HT-29 (cell line): ENCODE measurements at places on chromosomes 1 and 21. TPM values are rescaled to one million over a fixed set of nuclear protein-coding genes. Genes with fewer than 3 reads are reported as not detected.

IFI44L gene
- total RNA-seq = 1.4 and 1.6 TPM in 2 replicates

DNA sequence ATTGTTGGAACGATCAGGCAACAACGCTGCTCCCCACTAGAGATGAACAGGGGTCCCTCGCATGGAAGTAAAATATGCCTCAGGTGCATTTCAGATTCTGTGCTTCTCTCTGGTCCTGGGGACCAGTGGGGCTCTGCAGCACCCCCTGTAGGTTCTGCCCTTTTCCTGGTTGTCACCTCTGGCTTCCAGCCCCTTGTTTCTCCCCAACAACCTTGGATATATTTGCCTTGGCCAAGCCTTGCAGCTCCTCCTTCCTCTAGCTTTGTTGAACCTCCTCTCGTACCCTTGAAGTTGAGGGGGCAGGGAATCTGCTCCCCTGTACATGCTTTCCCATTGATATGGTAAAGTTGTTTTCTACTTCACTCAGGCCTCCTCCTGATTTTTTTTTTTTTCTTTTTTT lies 5.4 kb upstream of the RGSL1 start:
- DNase-seq = no peak

IGSF3 gene
- 27.2 and 31.0 TPM in 2 replicates for total RNA-seq

- DNase-seq = peak; percentile 13
These were observed 10.3 kb downstream of the SH3GLB1 start for GRCh38 chr1:86714561-86715244.

ESRRG gene
- total RNA-seq = 0.05 TPM in 1 of 2 replicates, not detected in the other

DNA sequence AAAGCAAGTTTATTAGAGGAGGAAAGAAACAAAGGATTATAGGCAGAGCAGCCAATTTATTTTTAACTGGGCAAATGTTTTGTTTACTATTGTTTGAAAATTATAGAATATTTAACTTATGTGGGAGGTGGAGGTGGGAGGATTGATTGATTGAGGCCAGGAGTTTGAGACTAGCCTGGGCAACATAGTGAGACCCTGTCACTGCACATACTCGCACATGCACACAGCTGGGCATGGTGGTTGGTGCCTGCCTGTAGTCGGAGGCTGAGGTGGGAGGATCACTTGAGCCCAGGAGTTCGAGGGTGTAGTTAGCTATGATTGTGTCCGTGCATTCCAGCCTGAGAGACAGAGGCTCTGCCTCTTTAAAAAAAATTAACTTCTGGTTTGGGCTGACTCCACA lies 6.7 kb downstream of the MAN1A2 start:
- DNase-seq = no peak

ADCY10 gene
- total RNA-seq = not detected in 2 replicates

DNA sequence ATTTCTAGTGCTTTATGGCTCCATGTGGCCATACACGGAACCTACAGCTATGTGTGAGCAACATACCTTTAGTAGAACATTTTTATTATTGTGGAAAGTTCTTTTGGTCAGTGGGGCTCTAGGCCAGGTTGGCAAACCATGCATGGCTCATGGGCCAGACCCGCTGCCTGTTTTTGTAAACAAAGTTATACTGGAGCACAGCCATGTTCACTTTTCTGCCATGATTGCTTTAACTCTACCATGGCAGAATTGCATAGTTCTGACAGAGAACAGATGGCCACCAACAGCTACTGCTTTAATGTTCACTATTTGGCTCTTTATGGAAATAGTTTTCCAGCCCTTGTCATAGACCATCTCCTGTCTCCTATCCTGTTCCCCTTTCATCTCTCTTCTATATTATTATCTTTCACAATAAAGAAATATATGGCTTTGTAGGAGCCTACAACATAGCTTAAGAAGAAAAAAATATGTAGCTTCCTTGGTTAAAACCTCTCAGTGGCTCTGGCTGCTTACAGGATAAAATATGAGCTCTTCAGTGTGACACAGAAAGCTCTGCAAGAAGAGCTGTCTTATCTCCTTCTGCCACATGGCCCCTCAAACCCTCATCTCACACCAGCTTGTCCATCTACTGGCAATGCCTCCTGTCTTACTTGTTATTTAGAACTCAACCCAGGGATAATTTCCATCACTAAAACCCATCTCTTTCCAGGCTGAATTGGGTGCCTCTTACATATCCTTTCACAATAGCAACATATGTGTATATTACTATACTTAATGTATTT lies 54.6 kb upstream of the RWDD3 start:
- no peak for DNase-seq

GRCh38 chr1:179881642-179882252 lies 338 bp upstream of the TOR1AIP1 start:
- peak; percentile 82 for DNase-seq

GRCh38 chr1:3329640-3330281 lies 124.7 kb upstream of the ARHGEF16 start:
- no peak for DNase-seq

GJB3 gene
- 63.6 and 70.4 TPM in 2 replicates for total RNA-seq

DNA sequence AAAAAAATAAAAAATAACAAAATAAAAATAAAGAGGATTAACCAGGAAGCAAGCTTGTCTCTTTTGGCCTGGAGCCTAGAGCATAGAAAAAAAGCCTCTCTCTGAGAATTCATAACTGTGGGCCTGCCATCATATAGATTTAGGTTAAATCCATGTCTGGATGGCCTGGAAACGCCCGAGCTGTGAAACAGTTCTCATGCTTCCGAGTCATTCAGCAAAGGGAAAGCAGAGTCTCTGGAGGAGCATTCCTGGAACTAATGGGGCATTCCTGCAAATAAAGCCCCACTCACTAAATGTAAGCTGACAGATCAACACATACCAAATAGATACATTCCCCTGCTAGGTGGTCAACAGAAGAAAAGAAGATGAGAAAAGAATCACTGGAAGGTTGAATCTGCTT lies 75.8 kb upstream of the GNG4 start:
- no peak for DNase-seq

TSTD1 gene
- 121 and 139 TPM in 2 replicates for total RNA-seq
